ENCODE measurements at places on chromosomes 16 and 17.

GRCh38 chr17:77286641-77287431 lies 146.1 kb downstream of the SEC14L1 start:
- DNase-seq: no peak

DNA sequence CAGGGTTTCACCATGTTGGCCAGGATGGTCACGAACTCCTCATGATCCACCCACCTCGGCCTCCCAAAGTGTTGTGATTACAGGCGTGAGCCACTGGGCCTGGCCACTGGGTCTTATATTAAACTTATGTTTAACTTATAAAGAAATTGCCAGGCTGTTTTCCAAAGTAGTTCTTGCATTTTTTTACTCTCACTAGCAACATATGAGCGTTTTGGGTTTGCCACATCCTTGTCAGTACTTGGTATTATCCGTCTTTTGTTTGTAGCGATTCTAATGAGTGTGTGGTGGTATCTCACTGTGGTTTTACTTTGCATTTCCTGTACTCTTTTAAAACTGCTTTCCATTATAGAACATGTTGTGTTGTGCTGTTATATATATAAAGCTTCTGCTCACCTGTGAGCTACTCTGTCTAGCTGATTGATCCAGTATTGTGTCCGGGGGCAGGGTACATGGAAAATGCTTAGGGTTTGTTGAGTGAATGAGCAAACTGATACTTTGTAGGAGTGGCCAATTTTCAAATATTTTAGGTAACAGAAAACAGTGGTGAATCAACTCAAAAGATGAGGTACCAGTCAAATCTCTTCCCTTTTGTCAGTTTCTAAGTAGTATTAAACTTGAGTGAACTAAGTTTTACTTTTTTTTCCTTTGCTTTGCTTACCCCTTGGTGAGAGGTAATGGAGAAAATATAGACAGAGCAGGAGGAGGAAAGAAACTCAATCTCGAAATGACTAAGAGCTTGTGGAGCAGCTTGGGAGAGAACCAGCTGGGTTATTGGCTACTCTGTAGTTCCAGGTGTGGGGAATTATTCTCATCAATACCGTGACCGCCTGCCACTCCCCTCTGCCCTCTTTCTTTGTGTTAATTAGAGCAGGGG lies 75.8 kb downstream of the PITPNC1 start:
- DNase-seq: no peak

- peak; percentile 16 for DNase-seq
Measured at GRCh38 chr16:90020838-90021382, 1.7 kb upstream of the DBNDD1 start.

DNA sequence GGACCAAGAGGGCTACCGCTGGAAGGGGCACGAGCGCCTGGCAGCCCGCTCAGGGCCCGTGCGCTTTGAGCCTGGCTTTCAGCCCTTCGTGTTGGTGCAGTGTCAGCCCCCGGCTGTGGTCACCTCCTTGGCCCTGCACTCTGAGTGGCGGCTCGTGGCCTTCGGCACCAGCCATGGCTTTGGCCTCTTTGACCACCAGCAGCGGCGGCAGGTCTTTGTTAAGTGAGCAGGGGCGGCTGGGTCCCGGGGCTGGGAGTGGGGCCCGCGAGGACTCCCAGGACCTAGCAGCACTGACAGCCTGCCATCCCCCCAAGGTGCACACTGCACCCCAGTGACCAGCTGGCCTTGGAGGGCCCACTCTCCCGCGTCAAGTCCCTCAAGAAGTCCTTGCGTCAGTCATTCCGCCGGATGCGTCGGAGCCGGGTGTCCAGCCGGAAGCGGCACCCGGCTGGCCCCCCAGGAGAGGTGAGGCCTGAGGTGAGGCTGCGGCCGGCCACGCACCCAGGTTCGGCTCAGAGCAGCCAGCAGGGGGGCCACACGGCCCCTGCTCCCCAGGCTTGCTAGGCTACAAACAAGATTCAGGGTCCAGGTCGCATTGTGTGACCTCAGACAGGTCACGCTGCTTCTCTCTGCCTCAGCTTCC lies 17.4 kb upstream of the MYO15B start:
- no peak for DNase-seq

DNA sequence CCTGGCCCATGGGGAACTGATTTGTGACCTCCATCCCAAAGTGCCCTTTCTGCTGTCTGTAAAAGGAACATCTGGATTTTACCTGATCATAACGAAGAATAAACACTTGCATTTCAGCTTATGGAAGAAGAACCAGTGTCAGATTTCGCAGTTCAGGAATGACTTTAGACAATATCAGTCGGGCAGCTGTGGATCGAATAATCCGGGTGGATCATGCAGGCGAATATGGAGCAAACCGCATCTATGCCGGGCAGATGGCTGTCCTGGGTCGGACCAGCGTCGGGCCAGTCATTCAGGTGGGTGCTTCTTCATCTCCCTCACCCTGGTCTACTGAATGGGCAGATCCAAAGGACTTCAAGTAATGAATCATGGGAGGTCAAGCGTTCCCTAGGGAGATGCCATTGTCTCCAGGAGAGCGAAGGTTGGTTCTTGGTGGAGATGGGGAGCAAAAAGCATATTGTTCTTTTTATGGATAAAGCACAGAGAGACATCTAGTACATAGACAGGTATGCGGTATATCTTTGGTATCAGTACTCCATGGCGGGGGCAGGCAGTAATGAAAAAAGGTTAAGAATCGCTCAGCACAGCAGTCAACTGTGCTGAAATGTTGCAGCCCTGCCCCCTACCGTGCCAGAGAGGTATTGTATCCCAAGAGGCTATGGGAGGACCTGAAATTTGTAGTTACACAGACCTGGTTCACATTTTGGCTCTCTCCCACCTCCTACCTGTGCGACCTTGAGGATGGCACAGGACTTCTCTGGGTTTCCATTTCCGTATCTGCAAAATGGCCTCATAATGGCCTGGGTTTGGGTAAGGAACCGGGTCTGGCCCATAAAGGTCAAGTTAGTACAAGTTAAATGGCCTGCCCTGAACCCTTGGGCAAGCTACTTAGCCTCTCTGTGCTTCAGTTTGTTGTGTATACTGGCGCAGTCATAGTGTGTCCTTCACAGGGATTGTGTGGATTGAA lies 4.7 kb downstream of the COQ7 start:
- DNase-seq: no peak

DNA sequence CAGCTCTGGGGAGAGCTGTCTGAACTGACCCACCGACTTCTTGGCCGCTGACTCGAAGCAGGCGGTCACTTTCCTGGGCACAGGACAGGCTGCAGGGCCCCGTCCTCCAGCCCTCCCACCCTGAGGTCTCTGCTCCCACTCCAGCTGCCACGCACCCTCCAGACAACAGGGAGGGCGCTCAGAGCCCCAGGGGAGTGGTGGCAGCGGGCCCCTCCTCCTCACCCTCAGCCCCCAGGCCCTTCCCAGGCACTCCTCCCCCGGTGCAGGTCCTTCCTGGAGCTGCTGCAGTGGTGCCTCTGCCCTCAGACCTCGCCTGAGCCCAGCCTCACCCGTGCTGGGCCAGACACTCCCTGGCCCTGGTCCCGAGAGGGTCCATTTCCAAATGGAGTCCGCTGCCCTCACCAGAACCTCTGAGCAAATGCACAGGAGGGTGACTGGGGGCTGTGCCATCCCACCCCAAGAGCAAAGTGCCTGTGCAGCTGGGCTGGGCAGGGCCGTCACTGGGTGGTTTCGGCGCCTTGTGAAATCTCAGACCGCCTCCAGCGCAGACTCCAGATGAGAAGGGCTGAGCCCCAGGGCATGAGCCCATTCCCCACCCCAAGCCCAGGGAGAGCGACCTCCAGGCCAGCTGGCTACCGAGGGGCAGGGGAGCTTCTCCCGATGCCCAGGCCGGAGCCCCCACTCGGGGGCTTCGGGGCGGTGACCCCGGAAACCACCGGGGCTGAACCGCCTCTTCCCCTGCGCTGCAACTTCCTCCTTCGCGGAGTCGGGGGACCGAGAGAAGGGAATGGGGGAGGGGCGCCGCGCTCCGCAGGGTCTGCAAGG lies 717 bp downstream of the CYBA start:
- no peak for DNase-seq

DNA sequence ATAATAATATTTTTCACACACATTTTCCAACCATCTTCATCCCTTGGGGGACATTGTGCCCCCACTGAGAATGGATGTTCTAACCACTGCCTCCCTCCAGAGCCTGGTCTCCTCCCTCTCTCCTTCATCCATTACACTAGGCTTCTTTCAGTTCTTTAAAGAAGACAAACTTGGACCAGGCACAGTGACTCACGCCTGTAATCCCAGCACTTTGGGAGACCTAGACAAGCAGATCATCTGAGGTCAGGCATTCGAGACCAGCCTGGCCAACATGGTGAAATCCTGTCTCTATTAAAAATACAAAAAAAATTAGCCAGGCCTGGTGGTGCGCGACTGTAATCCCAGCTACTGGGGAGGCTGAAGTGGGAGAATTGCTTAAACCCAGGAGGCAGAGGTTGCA lies 6.5 kb downstream of the ALOX15 start:
- no peak for DNase-seq

DNA sequence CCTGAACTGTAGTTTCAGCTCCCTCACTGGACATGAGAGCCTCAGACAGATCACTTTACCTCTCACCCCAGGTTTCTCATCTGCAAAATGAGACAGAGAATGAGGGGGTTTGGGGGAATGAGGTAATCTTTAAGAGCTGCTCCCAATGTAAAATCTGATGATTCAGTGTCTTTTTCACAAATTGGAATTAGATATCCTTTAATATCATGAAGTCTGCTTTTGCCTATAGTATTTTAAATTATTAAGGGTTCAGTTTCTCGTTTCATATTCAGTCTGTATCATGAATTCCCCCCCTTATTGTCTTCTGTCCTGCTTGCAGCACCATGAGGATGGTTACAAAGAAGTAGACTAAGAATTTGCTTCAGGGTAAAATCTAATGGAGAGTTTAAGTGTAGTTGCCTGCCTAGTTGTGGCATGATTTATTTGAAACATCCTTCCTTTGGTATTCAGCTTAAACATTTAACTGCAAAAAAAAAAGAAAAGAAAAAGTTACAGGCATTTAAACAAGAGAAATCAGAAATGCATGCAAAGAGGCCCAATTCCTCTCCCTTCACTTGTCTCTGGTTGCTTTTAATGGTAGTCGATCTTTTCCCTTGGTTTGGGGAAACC lies 77.3 kb downstream of the WNT3 start:
- no peak for DNase-seq

GRCh38 chr17:9647014-9647413 lies 1.7 kb downstream of the USP43 start:
- no peak for DNase-seq

GRCh38 chr17:200586-200985 lies 19.1 kb upstream of the DOC2B start:
- no peak for DNase-seq

DNA sequence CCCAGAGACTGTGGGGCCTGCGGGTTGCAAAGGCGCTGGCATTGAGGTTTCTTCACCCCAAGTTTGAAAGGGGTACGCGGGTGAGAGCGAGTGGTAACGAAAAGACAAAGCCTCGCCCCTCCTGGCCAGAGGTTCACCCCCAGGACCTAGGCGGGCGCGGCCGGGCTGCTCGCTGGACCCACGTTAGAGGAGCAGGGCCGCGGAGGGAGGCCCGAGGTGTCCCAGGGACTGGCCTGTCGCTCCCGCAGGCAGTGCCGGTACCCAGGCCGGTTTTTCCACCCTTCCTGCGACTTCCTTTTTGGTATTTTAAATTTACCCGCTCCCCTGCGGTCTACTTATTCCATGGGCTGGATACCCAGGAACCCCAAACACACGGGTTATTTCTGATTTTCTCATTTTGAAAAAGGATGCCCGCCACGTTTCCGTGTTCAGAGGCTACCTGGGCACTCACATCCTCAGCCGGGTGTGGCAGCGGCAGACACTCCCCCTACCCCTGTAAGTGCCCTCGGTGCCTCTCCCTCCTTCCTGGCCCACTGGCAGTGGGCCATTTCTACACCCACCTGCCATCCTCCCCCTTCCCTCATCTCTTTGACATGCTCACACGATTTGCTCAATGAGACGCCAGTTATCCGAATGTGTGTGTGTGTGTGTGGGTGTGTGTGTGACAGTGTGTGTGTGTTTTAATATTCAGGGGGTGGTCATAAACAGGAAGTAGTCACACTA lies 1.6 kb upstream of the FOXL1 start:
- no peak for DNase-seq

DNA sequence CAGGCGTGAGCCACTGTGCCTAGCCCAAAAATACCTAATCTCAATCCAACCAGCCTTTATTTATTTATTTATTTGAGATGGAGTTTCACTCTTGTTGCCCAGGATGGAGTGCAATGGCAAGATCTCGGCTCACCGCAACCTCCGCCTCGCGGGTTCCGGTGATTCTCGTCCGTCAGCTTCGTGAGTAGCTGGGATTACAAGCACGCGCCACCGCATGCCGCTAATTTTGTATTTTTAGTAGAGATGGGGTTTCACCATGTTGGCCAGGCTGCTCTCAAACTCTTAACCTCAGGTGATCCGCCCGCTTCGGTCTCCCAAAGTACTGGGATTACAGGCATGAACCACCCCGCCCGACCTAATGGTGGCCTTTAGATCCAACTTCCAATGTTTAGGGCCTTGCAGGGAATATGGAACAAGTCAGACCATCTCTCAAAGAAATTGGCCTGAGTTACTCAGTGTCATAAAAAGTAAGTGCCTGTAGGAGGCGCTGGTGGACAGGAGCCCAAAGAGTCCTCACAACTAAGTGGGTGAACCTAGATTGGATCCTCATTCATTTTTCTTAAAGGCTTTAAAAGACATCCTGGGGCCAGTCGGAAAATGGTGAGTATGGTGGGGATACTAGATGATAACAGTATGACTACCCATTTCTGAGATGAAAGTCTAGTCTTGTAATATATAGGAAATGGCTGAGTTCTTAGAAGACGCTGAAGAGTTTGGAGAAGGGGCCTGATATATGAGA lies 4.6 kb downstream of the ZSCAN10 start:
- no peak for DNase-seq

GRCh38 chr17:76929148-76929547 lies 60.9 kb downstream of the MGAT5B start:
- DNase-seq: no peak

DNA sequence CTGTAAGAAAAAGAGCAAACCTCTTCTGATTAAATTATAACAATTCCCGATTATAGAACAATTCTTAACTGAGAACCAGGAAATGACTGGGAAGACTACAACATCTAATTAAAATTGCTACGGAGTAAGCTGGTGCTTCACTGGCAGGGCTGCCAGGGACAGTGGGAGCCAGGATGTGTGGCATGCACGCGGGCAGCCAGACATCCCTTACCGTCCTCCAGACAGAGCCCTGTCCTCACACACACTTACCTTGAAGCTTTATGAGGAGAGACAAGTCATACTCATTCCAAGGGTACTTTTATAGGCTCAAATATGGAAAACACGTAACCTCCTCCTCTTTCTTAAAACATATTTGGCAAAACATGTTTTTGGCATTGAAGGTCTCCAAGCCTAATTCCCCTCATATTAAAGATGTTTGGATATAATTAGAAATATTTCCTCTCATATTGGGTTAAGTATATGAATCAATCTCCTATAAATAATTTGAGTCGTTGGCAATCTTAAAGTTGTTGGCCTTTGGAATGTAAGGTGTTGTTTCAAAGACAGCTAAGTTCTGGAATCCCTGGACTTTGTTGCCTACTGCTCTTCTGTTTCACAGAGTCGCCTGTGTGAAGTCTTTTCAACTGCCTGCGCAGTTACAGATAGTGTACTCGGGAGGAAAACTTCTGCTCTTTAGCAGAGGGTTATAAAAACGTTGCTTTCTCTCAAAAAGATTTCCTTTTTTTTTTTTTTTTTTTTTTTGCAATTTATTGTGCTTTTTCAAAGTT lies at the start of gene MYH1:
MYH1 (minus strand) TSS at position 272 of the 767 bp plus-strand sequence. CDS start 1,900 bp downstream, outside the sequence.
- no peak for DNase-seq

All from amygdala (tissue), 56 donors.